Stimulated activated CD8-positive, alpha-beta memory T cell treated with anti-CD3 and anti-CD28 coated beads, Interleukin-7, amount 100 ng/mL, for 1 hour (primary cell): ENCODE measurements at places on chromosomes 2 and 18.

GRCh38 chr2:36801088-36801487 is 104.6 kb downstream of the VIT start:
- no peak for DNase-seq

DNA sequence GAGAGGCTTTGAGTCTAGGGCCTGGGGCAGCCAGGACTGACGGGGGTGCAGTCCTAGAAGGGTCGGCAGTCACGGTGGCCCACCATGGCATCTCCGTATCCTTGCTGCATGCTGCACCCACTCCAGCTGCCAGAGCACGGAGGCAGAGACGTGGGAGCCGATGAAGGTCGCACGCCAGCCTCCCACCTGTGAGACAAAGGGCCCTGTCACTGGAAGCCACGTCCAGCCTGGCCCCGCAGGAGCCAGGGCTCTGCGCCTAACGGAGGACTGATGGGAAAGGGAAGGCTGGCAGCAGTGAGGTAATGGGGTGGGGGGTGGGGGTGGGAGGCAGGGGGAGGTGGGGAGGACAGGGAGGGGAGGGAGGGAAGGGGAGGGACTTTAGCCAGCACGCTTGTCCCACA is 21.9 kb downstream of the ITM2C start:
- no peak for DNase-seq

DNA sequence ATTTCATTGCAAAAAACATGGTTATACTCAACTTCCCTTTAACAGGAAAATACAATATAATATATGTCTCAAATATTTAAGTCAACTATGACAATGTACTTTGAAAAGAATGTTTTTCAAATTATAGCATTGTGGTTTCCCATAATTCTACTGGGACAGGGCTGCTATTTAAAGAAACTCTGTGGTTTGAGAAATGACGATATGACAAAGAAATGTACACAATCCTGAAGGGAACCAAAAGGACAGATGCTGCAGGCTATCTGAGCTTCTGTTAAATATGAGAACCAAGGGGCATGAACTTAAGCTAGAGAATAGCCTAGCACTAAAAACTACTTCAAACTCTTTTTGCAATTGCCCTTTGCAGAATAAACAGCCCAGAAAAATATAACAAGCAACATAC is 415.9 kb downstream of the GRB14 start:
- DNase-seq = no peak

DNA sequence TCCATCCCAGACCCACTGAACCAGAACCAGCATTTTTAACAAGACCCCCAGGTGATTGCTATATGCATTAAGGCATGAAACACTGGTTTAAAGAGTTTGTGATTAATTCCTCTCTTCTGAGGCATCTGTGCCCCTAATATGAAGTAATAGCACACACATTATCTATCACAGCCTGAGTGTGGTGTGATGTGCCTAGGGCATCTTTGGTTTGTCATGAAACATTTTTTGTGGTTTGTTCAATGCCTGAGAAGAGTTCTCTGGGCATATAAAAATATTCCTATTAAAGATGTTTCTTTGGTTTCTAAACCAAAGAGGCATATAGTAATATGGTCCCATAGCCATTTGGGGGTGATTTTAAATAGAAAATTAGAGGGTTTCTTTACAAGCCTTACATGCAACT is 221.7 kb upstream of the SPOPL start:
- no peak for DNase-seq

DNA sequence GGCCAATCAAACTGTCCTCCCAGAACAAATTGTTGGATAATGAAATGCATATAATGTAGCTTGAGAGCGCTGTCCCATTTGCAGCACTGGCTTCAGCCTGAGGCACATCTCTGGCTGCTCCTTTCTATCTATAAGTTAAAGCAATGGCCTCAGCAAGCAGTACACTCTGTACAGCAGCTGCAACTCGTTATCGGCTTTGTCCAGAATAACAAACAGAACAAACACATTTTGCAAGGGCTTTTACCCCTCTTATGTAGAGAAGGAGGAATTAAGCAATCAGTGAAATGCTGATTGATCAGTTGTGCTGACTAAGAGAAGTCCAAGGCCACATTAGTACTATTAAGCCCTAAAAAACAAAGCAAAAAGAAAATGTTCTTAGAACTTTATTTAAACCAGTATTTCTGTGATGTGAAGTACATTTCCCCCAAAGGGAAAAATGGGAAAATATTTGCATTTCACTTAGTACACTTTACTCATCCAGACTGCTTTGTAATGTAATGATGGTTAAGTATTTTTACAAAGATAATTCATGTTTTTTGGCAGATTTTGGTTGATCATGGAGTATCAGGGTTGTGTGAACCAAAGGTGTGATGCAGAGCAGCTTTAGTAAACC is 15.0 kb upstream of the CPS1 start:
- no peak for DNase-seq

DNA sequence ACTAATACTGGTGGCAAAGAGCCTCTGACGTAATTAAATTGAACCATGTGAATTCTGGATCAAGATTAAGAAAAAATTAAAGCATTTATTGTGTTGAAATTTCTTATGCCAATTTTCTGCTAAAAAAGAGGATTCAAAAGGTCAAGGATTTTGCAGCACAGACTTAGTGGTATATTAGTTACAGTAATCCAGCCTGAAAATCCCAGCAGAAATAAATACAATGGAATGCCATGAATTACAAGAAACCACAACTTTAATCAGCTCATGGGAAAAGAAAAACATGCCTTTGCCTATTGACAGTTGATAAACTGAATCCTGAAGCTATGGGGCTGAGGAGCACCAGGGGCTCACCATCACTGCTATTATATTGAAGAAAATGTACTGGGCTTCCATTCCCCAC is 114.8 kb upstream of the SATB2 start:
- DNase-seq = no peak

DNA sequence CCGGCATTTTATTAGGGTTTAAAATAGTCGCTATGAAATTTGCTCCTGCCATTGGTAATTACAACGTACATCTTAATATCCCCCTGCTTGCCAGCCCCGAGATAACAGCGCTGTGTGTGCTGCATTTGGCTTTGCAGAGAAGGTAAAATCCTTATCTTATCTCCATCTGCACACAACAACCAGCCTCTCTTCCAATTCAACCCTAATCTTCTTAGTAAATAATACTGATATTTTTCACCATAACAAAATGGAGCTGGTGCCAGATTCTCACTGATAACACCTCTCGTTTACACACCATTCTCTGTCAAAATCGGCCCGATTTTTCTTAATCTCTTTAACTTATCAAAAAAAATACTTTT is 61.4 kb upstream of the SIX3 start:
- no peak for DNase-seq

DNA sequence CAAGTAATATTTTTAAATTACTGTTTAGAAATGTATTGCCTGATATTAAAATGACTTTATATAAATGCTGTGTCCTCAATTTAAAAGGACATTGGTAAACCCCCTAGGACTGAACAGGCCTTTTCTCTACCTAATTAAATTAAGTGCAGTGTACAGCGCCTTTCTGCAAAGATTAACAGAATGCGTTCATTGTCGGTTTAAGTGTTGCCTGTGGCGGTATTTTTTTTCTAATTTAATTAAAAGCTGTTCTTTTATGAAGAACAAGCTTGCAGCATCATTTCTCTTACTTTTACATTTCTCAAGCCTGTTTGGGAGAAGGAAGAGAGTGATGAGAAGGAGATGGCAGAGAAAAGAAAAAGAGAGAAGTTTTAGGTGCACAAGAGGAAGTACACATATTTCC is 344.9 kb downstream of the CPS1 start:
- DNase-seq = no peak

GRCh38 chr2:157876786-157877138 is 632 bp upstream of the ACVR1 start:
- no peak for DNase-seq

DNA sequence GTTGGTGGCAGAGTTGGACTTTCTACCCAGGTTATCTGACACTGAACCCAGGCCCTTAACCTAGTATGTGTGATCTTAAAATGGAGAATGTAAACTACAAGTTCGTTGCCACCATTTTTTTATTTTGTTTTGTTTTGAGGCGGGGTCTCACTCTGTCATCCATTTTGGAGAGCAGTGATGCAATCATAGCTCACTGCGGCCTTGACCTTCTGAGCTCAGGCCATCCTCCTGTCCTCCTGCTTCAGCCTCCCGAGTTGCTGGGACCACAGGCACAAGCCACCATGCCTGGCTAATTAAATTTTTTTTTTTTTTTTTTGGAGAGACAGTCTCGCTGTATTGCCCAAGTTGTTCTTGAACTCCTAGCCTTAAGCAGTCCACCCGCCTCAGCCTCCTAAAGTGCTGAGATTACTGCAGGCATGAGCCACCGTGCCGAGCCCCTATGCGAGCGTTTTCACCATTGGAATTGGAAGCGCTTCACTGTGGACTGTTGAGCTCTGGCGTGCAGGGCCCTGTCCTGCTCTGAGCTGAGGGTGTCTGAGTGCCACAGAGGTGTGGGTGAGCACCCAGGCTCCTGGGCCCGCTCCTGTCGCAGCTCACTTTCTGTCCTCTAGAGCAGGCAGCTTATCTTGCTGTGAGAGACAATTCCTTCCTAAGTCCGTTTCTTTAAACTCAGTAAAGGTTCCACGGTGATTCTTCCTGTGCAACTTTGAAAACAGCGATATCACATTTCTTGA is 186.9 kb downstream of the LDLRAD4 start:
- DNase-seq = no peak

DNA sequence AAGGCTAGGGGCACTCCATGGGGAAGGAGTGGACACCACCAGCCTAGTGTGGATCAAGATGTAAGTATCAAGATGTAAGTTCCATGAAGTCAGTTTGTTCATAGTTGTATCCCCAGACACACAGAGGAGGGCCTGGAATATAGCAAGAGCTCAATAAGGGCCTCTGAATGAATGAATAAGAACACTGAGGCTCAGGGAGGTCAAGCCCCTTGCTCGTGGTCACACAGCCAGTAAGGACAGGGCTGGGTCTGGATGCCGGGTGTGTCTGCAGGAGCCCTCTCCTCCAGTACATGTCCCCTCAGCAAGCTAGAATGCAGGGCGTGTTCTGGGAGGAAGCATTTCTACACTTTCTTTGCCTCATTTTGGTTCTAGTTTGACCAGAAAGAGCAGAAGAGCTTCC is 2.9 kb downstream of the RUFY4 start:
- no peak for DNase-seq

- no peak for DNase-seq
Observed at GRCh38 chr2:236215761-236216333, 47.7 kb upstream of the GBX2 start.

GRCh38 chr2:23359631-23360567 is 25.1 kb upstream of the KLHL29 start:
- DNase-seq = no peak

GRCh38 chr18:46414863-46415262 is 242.2 kb downstream of the LOXHD1 start:
- no peak for DNase-seq

- peak; percentile 57 for DNase-seq
Observed at GRCh38 chr2:232315049-232315922, 63.3 kb upstream of the ALPP start.

GRCh38 chr2:62998949-62999348 is 51.7 kb upstream of the OTX1 start:
- no peak for DNase-seq

GRCh38 chr2:12539776-12540562 is 176.8 kb upstream of the TRIB2 start:
- no peak for DNase-seq

DNA sequence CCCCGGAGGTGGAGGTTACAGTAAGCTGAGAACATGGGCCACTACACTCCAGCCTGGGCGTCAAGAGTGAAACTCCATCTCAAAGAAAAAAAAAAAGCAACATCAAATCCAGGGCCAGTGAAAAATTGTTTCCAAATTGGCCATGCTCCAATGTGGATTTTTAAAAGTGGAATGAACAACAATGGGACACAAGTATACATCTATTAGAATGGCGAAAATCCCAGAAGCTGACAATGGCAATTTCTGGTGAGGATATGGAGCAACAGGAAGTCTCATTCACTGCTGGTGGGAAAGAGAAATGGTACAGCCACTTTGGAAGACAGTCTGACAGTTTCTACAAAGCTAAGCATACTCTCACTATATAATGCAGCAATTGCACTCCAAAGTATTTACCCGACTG is 161.4 kb downstream of the UXS1 start:
- DNase-seq = no peak

DNA sequence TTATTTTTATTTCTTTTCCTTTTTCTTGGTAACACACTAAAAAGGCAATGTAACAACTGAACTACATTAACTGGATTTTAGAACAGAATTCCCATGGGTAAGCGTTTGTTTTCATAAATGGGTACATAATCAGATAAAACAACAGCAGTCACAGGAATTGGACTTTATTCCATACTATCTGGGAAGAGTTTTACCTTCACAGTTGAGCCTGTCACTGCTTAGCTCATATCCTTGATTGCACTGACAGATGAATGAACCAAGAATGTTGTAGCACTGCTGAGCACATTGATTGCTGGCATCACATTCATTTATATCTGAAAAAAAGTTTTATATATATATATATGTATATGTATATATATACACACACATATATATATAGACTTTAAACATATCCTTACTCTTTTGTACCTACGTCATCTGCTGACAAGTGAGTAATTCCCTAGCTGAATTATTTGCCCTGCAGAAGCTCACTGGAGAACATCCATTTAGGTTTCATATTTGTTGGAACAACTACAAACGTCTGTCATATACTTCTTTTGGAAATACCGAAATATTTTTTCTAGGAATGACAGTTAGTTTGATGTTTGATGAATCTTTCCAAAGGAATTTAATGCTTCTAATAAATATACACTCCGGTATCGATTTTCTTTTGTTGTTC is 47.0 kb downstream of the EFEMP1 start:
- DNase-seq = no peak

GRCh38 chr2:100451092-100451491 is 19.2 kb upstream of the NMS start:
- DNase-seq = no peak

DNA sequence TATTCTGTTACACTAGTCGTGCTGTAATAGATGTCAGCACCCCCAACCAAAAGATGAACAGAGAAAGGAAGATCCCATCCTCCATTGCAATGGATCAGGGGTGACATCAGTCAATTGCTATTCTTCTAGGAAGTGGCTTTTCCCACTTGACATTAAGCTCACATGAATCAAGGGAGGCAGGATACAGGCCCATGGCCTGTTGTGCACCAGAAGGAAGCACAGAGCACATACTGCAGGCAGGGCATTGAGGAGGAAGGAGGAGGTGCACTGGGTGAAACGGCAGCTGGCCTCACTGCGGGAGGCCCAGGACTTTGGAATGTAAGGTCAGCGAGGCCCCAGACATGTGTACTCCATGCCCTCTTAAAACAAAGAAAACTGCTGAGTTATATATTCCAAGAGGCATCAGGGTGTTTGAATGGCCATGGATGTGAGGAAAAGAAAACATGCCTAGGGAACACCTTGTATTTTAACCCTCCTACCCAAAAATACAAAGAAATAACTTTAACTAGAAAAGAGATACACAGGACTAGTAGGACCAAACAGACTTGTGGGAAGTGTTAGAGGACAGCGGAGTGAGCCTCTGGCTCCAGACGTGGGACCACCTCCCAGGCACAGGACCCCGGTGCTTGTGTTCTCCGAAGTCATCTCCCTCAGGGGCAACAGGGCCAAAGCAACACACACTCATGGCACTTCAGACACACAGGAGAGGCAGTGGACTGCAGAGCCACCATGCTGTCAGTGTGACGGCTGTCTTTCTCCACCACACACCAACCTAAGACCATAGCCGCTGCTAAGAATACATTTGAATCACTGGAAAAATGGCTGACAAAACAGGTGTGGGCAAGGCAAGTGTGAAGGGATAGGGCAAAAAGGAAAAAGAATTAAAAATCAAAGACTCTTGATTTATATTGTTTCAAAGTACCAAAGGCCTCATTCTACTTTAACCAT is 51.4 kb upstream of the RIOK3 start:
- no peak for DNase-seq
